Liver (tissue), 10 donors: ENCODE measurements at places on chromosomes 5 and 9. TPM values are rescaled to one million over a fixed set of nuclear protein-coding genes. Genes with fewer than 3 reads are reported as not detected.

DNA sequence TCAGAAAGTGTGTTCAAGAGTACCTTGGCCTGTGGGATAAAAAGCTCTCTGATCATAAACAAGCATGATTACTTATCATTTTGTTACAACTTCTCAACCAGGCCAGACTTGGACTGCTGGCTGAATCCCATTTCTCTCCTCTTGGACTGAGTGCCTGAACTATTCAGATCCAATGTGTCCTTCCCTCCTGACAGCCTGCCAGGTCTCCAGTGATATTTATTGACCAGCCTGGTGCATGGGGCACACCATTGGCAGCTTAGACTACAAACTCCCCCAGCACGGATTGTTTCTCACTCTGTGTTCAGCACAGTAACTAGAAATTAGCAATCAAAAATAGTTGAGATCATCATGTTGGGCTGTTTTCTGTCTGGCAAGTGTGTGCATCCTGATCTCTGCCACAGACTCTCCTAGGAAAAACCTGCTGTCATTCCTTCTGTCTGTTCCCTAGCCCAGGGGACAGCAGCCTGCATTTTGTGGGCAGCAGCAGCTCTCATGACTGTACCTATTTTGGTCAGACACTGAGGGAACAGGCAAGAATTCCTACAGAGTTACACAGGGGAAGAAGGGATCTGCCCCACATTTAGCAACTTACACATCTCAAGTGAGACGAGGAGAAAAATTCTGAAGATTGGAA is 348.1 kb downstream of the ADAMTS6 start:
- DNase-seq = no peak

CNTFR gene
- polyA plus RNA-seq = 1.9 TPM

GRCh38 chr9:88076286-88077070 is 61.8 kb downstream of the SPATA31C2 start:
- DNase-seq = peak; percentile 83

DNM1 gene
- 0.68 TPM for polyA plus RNA-seq

DNA sequence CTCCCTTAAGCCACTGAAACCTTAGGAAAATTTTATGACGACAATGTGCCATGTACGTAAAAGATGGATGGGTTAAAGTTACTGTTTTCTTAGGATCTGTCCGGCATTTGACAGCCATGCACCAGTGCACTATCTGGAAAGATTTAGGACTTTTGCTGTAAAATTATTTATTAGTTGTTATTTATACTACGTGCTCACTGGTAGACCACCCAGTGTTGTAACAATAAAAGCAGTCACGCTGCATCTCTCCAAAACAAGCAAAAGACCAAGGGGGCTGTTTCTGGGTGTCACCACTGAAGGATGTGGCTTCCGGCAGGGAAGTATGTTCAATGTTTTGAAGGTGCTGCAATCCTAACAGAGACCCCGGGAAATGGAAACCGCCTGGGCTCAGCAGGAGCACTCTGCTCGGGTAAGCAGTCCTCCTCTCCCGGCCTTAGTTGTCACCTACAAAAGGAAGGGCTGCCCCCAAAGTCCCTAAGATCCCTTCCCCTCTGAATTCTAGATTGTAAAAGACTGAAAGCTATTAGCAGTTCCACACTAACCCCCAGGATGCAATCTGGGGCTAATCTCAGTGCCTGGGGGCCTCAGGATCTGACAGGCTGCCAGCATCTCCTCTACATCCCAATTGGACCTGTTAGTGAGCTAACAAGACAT is 38.6 kb downstream of the SAXO1 start:
- DNase-seq = no peak

- DNase-seq = no peak
These were observed 19.9 kb upstream of the FAM120A start for GRCh38 chr9:93431539-93432105.

BSPRY gene
- polyA plus RNA-seq = 0.81 TPM

HRCT1 gene
- polyA plus RNA-seq = 2.9 TPM

DNA sequence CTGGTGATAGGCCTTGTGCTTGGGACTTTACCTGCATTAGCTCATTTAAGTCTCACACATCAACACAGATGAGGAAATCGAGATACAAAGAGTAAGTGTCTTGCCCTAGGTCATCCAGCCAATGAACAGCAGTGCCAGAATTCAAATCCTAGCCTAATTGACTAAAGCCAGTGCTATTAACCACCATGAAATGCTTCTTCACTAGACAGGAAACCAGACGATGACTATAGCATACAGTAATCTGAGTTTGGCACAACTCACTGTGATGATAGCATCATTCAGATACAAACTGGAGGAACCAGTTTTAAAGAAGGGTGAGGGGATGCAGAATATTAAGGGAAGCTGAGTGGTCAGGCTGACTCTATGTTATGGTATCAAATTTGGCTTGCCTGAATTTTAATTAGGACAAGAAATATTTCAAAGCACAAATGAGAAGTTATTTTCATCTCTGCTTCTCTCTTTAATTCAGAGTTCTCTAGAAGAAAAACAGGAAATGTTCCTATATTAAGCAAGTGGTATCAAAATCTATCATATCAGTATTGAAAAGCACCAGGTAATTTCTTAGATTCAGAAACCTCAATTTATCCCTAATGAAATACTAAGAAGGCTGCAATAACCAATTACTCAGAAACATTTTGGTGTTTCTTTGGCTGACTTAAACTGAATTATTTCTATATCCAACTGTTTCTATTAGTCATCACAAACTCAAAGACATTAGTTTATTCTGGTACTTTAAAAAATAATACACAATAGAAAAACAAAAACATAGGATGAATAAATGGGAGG is 147.0 kb upstream of the RASA1 start:
- no peak for DNase-seq

SH2D3C gene
- polyA plus RNA-seq = 2.2 TPM

SEMA6A gene
- polyA plus RNA-seq = 3.7 TPM

- DNase-seq = no peak
These were observed 756 bp downstream of the VAV2 start for GRCh38 chr9:133991214-133991921.

LRRTM2 gene
- 0.24 TPM for polyA plus RNA-seq

DELE1 gene
- polyA plus RNA-seq = 47.1 TPM

DNA sequence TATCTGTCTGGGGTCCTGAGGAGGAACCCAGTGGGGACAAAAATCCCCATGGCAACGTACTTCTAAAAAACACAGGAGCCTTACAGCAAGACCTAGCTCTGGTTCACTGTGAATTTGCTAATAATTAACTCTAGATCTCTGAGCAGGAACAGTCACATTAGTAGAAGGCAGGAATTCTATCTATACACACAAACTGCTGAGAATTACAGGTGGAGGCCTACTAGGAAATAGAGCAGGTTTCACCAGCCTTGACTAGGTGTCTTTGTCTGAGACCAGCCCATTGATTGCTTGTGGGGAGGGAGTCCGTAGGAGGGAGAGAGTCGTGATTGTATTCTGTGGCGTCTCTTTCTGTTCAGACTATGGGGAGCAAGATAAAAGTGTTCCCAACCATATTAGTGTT is 44.8 kb downstream of the PRLR start:
- DNase-seq = no peak

DNA sequence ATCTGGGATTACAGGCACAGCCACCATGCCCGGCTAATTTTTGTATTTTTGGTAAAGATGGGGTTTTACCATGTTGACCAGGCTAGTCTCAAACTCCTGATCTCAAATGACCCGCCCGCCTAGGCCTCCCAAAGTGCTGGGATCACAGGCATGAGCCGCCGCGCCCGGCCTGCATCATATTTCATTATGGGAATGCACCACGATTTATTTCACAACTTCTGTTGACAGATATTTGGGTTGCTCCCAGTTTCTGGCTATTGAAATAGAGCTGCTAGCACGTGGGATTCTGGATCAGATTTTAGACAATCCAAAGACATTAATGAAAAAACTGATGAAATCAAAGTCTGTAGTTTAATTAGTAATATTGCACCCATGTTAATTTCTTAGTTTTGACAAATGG is 48.4 kb upstream of the FUBP3 start:
- DNase-seq = no peak

DNA sequence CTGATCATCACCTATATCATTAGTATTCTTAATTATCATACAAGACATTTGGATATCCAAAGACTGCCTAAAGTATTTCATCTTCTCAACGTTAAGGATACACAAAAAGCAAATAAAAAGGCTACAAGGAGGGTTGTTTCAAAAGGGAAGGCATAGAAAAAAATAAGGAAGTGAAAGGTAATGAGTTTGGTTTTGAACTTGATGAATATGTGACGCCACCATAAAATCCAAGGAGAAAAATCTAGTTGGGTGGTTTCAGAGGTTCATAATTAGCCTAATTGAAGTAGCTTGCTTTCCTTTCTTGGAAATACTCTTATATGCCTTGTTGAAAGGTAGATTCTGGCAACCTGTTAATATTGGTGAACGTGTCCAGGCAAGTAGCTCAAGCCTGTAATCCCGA is 96.1 kb upstream of the SGCD start:
- DNase-seq = no peak

GRCh38 chr5:65819905-65820240 is 97.9 kb downstream of the NLN start:
- DNase-seq = no peak

GFPT2 gene
- polyA plus RNA-seq = 0.71 TPM

ZNF658 gene
- polyA plus RNA-seq = 0.81 TPM

DNA sequence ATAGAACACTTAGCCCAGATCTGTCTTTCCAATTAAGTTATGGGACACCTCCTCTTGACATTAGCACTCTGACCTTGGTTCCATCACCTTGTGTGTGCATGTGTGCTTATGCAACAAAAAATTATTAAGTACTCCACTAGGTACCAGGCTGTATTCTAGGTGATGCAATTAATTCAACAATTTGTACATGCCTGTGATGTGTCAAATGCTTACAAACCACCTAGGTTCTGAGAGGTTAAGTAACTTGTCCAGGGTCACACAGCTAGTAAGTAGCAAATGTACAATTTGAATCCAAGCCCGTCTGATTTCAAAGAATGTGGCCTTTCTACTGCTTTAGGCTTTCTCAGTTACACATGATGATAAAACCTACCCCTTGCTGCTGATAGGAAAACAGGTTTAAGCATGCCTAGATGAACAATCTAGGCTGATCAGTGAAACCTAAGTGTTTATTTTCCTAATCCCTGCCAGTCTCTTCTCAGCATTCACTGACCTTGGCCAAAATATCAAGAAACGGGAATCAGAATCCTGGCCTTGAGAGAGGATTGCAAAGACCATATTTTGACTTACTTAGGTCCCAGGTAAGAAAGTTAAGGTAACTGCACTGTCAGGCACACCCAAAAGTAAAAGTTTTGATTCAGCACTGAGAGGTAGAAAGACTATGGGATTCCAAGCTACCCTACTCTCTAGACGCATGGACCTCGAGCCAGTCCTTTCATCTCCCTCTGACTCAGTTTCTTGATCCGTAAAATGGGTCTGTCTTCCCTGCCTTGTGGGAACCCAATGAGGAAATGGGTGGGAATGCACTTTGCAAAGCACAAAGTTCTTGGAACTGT is 1.0 kb downstream of the TBC1D2 start:
- no peak for DNase-seq

SPRY4 gene
- 2.7 TPM for polyA plus RNA-seq

ANKRD34B gene
- not detected for polyA plus RNA-seq

GRCh38 chr5:146400201-146400600 is 46.9 kb upstream of the TCERG1 start:
- DNase-seq = no peak

GRCh38 chr5:179802950-179803562 is 3.6 kb downstream of the MGAT4B start:
- DNase-seq = no peak

GRCh38 chr5:102278231-102278630 is 17.9 kb downstream of the SLCO4C1 start:
- DNase-seq = no peak
